AG20443 (cell line): ENCODE measurements at places on chromosomes 6 and 20.

GRCh38 chr6:135465307-135465706, 32.2 kb downstream of the AHI1 start:
- DNase-seq, result no peak

- peak; percentile 67 for DNase-seq
Measured at GRCh38 chr6:151325075-151326050, 66.0 kb downstream of the ZBTB2 start.

DNA sequence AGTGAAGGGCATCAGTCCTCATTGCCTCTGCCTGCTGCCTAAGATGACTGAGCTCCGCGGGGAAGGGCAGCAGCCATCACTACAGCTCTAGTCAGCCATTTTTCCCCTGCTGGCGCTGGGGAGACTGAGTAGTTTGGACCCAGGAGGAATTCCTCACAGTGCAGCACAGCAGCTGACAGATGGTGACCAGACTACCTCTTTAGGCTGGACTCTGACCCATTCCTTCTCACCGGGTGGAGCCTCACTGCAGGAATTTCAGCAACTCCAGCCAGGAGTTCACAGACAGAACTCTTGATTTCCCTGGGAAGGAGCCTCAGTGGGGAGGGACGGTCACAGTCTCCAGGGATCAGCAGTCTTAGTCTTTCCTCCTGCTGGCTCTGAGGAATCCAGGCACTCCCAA, 492.0 kb upstream of the MMS22L start:
- DNase-seq, result peak; percentile 12

DNA sequence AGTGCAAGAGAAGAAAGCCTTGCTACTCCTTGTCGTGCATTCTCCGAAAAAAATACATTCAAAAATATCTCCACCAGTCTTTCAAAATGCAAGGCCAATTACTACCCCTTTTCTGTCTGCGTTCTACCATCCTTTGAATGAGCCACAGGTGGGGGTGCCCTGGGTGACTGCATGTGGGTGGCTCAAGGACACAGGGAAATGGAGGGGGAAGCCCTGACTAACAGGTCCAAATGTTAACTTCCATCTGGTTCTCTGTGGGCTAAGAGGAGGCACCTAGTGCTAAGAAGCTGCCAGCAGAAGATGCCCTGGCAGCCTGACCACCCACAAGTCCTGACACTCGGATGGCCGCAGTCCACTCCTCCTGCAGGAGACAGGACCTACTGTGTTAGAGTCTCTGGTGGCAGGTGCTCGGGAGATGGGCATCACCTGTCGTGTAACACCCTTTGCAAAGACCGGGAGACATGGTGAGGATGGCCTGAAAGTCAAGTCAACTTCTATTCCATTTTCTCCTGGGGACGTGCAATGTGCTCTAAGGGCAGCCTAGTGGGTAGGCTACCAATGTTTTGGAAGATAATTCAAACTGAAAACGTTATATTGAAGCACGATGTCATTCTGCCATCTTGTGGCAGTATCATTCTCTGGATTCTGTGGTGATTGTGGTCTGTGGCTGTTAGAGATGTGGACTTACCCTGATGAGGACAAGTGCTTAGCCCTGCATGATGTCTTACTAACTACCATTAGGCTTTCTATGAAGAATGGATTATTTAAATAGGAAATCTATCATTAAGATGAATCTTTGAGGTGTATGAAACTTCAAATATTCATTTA, 27.4 kb upstream of the IGF2R start:
- DNase-seq, result peak; percentile 55

GRCh38 chr6:13500264-13500663, 12.9 kb upstream of the GFOD1 start:
- DNase-seq, result no peak
